ENCODE measurements at places on chromosomes 2 and 18.

DNA sequence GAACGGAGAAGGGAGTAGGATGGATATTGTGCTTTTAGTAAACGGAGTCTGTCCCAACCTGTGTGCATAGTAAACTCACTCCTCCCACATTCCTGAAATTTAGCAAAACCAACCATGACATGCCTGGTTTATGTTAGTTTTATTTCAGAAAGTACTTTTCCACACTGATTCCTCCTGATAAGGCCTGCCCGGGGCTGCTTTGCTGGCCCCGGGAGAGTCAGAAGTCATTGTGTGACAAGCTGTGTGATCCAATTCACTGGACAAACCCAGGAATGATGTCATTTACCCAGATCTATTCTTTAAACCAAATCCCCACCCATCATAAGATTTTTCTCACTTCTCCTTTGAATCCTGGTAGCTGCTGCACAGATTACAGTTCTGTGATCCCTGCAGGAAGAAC lies 109.0 kb downstream of the SETBP1 start:
- no peak for DNase-seq

DNA sequence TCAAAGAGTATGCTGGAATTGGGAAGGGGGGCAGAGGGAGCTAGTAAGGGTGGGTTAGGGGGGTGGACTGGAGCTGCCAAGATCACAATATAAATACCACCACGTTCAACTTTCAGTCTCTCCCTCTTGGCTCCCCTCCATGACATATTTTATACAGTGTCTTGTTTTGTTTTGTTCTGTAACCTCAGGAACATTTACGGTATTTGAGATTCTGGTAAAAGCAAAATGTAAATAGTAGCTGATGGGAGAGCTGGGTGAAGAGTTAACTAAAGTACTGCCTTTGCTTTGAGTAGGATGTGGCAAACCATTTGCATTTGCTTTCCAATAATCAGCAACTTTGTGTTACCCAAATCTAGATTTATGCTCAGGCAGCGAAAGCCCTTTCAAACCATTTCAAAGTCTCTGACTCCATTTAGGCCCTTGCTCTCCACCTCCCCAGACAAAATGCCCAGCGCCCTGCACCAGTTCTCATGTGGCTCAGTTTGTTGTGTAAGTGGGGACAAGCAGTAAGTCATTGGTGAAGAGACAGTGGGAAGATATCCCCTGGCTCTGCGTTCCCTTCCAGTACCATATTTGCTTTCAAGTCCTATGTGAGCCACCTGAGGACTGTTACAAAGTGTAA lies 17.4 kb downstream of the IRS1 start:
- DNase-seq: no peak

- DNase-seq: no peak
Observed at GRCh38 chr18:44590956-44591670, 89.6 kb upstream of the SETBP1 start.

- no peak for DNase-seq
Observed at GRCh38 chr2:54411801-54412354, 44.2 kb upstream of the SPTBN1 start.
